B cell (primary cell): ENCODE measurements at places on chromosomes 7 and 10.
A peak's percentile ranks its signal among the peaks of the same experiment; 100 is the strongest.

DNA sequence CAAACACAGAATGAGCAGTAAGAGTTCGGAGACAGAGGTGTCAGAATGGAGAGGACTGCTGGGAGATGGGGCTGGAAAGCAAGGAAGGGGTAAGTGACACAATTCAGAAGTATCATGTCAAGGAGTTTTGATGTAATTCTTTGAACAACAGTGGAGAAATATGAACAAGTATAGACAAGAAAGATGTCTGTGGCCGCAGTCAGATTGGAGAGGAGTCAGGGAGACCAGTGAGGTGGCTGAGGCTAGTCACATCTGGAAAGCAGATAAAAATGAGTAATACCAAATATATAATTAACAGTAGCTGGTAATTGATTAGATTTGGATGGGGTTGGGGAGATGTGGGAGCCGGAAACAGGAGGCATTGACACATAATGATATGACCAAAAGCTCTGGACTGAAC, 540.9 kb downstream of the SUGCT start:
- no peak for DNase-seq

DNA sequence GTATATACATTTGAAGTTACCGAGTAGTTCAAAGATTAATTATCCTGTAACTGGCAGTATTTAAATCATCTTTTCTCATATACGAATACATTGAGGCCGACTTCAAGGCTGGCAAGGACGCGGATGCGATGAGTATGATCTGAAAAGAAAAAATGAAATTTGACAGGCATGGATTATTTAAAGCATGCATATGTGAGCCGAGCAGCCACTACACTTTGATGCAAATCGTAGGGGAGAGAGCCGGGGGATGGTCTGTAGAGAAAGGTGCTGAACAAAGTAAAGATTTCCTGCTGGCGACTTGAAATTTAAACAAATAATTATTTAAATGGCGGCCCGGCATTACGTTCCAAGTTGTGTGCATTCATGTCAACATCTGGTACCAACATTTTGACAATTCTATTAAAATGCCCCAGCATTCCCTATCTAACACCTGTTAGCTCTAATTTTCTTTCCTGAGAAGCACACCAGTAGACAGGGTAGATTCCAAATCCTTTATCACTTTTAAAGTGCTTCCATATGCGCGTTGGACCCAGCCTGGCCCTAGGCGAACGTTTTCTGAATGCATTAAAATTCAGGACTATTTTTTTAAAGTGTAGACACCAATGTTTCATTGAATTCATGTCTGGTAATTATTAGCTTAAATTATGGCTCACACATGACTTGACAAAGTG, 188.7 kb downstream of the EMX2 start:
- no peak for DNase-seq

- no peak for DNase-seq
These were observed 25.0 kb downstream of the EGFR start for GRCh38 chr7:55043691-55044370.

- no peak for DNase-seq
These were observed 104.2 kb upstream of the EEPD1 start for GRCh38 chr7:36048902-36049240.

GRCh38 chr7:34675749-34676374, 17.8 kb downstream of the NPSR1 start:
- no peak for DNase-seq

GRCh38 chr7:151088856-151089699, 2.8 kb downstream of the AGAP3 start:
- DNase-seq: peak; percentile 63

DNA sequence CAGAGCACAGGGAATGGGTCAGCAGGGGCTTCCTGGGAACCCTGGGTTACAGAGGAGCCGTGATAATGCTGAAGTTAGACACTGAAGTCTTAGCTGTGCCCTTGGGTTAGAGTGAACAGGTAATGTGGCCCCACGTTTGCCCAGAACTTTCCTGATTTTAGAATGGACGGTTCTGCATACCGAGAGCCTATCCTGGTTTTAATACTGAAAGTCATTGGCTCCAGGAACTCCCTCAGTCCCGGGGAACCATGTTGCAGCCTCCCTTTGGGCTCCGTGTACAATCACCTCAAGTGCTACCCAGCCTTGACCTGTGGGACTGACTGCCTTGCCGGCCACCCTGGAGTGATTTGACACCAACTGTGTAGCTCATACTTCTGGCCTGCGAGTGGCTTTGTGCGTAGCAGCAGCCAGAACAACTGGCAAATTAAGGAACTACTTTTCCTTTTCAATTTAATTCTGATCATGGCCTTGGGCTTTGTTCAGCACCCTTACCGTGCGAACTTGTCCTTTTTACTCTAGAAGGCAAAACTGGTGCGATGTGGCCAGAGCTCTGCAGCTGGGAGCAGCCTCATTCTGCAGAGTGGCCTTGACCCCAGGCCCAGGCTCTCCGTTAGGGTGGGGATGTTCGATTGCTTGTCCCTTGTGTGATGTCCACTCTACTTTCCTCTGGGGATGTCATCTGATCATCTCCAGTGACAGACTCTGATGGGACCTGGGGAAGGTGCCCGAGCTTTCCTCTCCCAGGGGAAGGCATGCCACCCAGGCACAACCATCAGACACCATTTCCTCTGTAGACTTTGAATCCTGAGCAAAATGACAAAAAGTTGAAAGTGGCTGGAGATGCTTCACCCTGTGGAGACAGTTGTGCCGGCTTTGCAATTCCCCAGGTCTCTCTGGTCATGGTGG, 265.9 kb downstream of the GLRX3 start:
- DNase-seq: no peak

GRCh38 chr7:126450269-126450671, 802.5 kb downstream of the GRM8 start:
- DNase-seq: no peak

- no peak for DNase-seq
These were observed 34.6 kb downstream of the LEP start for GRCh38 chr7:128275681-128276080.

- DNase-seq: no peak
These were observed 18.5 kb upstream of the MRC1 start for GRCh38 chr10:17790651-17791050.

- peak; percentile 66 for DNase-seq
These were observed 45.9 kb upstream of the EMX2 start for GRCh38 chr10:117496616-117497028.

GRCh38 chr7:154928136-154929005, 74.6 kb downstream of the PAXIP1 start:
- peak; percentile 96 for DNase-seq

GRCh38 chr10:13525663-13526062, 3.2 kb downstream of the BEND7 start:
- no peak for DNase-seq

- DNase-seq: no peak
These were observed 107.3 kb downstream of the AHR start for GRCh38 chr7:17405786-17406185.

- no peak for DNase-seq
These were observed 130.0 kb downstream of the ELAPOR2 start for GRCh38 chr7:86929293-86930109.

- DNase-seq: no peak
These were observed 19.5 kb upstream of the C10orf95 start for GRCh38 chr10:102470579-102471546.

DNA sequence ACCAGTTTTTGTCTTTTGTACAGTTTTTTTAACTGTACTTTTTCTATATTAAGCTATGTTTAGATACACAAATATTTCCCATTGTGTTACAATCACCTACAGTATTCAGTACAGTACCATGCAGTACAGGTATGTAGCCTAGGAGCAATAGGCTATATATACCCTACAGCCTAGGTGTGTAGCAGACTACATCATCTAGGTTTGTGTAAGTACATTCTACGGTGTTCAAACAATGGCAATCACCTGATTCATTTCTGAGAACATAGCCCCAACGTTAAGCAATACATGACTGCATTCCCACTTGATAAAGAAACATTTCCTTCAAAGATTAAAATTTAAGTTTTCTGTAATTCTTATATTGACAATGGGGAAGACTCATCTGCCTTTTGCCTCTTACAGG, 89.4 kb downstream of the TRIL start:
- DNase-seq: no peak

GRCh38 chr7:70788276-70788675, 343.7 kb upstream of the GALNT17 start:
- no peak for DNase-seq

DNA sequence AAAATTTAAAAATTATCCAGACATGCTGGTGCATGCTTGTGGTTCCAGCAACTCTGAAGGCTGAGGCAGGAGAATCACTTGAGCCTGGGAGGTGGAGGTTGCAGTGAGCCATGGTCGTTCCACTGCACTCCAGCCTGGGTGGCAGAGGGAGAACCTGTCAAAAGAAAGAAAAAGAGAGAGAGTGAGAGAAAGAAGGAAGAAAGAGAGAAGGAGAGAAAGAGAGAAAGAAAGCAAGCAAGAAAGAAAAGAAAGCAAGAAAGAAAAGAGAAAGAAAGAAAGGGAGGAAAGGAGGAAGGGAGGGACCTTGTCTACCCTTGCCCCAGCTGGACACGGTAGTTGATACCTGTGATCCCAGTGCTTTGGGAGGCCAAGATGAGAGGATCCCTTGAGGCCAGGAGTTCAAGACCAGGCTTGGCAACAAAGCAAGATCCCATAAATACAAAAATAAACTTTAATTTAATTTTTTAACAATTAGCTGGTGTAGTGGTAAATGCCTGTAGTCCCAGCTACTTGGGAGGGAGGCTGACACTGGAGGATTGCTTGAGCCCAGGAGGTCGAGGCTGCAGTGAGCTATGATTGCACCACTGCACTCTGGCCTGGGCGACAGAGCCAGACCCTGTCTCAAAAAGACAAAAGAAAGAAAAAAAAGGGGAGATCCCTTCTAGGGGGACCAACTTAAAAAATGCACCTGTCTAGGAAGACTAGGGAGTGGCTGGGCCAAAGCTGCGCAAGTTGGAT, 9.2 kb downstream of the NYAP1 start:
- DNase-seq: no peak

DNA sequence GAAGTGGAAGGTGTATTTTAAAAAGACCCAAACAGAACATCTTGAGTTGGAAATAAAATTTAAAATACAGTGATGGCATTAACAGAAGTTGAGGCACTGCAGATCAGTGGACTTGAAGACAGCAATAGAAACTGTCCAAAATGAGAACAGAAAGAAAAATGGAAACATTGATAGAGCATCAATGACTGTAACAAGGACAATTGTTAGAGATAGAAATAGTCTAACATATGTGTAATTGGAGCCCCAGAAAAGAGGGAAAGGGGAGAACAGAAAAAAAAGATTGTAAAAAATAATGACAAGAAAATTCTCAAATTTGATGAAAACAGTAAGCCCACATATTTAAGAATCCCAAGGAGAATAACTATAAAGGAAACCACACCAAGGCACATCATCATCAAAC, 29.4 kb downstream of the VKORC1L1 start:
- DNase-seq: no peak

GRCh38 chr10:49290131-49290530, 8.8 kb upstream of the C10orf71 start:
- no peak for DNase-seq

GRCh38 chr10:25959540-25960232, 25.7 kb downstream of the MYO3A start:
- DNase-seq: no peak

DNA sequence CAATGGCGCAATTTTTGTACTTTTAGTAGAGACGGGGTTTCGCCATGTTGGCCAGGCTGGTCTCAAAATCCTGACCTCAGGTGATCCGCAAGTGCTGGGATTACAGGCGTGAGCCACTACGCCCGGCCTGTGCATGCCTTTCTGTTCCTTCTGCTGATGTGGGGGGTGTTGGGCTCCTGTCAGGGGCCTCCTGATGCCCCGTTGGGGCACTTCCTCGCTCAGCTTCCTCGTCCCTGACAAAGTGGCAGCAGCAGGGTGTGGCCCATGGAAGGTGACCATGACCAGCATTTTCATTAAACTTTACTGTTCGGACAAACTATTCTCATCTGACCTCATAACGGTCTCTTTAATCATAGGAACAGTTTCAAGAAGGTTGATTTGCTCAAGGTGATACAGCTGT, 69.4 kb downstream of the TBXAS1 start:
- no peak for DNase-seq

GRCh38 chr10:62880162-62880561, 64.0 kb upstream of the EGR2 start:
- no peak for DNase-seq

DNA sequence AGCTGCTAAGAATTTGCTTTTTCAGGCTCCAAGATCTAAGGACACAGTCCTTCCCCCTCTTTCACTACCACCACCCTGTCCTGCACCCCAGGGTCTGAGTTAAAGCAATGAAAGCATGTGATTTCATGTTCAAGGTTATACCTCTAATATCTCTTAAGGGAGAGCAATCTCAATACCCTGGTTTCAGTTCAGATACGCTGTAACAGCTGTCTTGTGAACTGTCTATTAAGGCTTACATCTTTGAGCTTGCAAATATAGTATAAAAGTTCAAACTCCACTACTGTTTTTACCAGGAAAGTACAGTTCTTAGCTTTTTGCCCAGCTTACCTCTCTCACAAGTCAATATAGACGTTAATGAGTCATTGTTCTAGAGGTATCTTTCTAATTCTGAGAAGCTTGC, 2.6 kb downstream of the CPVL start:
- no peak for DNase-seq

- no peak for DNase-seq
These were observed 10.4 kb upstream of the OCM2 start for GRCh38 chr7:98000356-98000755.

DNA sequence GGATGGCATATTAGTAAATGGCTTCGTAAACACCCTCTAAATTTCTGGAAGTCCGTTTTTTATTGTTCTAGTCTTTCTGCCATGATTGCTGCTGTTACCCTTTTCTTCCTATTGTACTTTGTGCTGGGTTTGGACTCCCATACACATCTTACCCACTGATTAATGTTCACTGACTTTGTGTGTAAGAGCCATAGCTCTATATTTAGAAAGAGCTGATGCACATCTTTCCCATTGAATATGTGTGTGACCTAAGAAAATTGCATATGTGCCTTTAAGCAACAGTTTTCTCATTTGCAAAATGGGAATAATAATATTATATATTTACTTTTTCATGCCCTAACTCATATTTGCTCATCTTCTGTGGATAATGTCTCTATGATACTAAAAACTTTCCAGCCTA, 135.8 kb upstream of the DLX6 start:
- DNase-seq: no peak

DNA sequence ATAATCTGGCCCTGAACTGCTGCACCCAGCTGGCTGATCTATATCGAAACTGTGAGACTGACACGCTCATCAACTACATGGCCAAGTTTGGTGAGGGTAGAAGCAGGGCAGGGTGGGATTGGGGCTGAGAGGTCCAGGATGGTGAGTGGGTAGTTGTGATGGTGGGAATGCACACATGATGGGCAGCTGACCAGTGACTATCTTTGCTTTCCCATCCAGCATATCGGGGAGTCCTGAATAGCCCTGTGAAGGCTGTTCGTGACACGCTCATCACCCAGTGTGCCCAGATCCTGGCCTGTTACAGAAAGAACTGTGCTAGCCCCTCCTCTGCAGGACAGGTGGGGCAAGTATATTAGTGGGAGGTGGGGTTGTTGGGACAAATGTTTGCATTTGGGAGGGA, 12.5 kb upstream of the CHCHD1 start:
- DNase-seq: no peak

GRCh38 chr7:33807779-33808482, 97.4 kb upstream of the BMPER start:
- no peak for DNase-seq
